ENCODE measurements at places on chromosomes 2 and 18.

- DNase-seq, result no peak
These were observed 568.5 kb upstream of the SLC8A1 start for GRCh38 chr2:41020358-41020757.

- no peak for DNase-seq
These were observed 179.5 kb downstream of the BCL2 start for GRCh38 chr18:63140038-63140450.

- no peak for DNase-seq
These were observed 117.1 kb downstream of the FSHR start for GRCh38 chr2:49037197-49037596.

- DNase-seq, result peak; percentile 54
These were observed 39.2 kb downstream of the ABCG8 start for GRCh38 chr2:43877782-43878464.

DNA sequence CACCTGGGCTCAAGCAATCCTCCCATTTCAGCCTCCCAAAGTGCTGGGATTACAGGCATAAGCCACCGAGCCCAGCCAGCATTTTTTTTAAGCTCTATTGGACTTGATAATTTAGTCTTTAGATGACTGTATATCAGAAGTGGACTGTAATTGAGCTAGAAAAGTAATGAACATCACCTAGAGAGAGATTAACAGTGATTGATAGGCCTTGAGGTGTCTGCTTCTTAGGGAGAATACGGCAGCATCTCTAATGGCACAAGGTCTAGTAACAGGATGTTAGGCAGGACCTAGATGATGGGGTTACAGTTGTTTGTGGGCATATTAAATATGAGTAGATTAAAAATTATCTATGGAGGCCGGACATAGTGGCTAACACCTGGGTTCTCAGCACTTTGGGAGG lies 17.7 kb upstream of the UGGT1 start:
- DNase-seq, result no peak

GRCh38 chr2:108835040-108835439 lies 48.5 kb downstream of the CCDC138 start:
- no peak for DNase-seq

DNA sequence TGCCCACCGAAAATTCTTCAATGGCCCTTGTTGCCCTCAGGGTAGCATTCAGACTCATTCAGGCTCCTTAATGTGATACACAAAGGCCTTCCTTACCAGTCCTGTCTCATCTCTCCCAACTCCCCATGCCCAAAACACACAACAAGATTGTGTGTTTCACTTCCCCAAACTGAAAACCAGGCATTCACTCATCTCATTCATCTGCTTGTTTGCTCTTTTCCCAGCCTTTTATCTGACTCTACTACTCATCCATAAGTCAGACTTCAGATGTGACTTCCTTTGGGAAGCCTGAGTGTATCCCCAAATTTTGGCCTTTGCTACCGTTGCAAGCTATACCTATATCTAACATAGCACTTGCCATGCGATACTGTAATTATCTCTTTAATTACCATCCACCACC lies 9.7 kb upstream of the SLC39A10 start:
- no peak for DNase-seq

DNA sequence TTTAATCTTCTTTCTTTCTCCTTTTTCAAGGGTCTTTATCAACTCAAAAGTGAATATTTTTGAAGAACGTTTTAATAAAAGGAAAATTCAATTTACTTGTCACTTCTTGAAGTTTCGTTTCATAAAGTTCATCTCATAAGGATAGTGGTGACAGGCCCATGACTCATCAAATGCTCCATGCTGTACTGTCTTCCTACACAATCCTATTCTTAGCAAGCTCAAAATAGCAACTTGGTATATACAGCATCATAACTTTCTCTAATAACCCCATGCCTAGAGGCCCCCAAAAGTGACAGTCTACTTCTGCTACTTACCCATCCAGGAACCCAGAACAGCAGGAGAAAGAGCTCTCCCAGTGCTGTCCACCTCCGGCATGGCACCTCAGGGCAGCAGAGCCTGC lies 7.7 kb downstream of the FBXO15 start:
- DNase-seq, result no peak

DNA sequence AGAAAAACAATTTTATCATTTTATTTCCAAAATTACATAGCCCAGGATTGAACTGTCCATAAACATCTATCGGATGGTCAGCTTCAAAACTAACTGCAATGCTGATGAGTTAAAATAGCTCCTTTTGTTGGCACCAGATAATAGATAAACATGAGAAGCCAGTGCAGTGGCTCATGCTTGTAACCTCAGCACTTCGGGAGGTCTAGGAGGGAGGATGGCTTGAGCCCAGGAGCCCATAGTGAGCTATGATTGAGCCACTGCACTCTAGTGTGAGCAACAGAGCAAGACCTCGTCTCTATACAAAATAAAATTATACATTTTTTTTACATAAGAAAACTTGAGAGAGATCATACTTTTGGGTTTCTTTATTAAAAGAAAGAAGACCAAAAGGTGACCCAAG lies 34.6 kb upstream of the IMPA2 start:
- peak; percentile 52 for DNase-seq

DNA sequence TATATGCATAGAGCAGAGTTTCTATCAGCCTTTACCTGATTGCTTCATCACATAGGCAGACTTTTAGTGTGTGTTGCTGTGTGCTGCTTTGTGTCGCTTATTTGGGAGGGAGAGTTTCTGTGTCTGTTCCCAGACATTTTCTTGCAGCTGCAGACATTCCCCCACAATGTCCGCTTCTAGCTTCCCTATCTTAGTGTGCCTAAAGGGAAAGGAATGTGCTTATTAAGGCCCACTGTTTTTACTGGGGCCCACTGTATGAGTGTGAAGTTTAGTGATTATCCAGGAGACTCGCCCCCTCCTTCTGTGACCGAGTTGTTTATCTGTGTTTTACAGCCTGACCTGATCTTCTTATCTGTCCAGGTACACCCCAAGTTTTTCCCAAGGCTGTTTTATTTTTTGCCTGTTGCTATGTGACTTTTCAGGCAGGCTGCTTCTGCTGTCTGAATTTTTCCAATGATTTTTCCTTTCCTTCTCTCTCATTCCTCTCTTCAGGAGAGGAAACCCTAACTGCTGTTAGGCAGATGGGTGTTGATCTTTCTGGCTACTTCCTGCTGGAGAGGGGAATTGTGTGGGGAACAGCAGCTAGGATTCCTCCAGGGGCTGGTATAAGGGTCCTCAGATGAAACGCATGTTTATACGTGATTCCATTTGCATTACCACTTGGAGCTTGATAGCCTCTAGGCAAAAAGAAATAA lies 47.6 kb downstream of the STK17B start:
- DNase-seq, result no peak

DNA sequence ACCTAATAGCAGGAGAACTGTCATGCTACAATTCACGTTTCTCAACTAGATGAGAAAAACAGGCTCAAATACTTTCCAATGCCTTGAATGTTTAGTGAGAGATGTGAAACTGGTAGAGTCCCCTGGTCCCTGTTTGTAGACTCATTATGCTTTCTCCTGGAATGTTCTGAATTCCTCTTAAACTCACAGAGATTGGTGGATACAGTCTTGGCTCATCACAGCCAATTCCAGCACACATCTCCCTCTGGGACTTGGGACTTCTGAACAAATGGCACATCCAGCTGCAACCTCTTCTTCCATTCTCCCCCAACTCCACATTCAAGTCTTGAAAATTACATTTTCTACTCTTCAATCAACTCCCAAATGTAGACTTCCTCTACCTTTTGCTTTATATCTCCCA lies 58.4 kb upstream of the NT5C1B start:
- no peak for DNase-seq

DNA sequence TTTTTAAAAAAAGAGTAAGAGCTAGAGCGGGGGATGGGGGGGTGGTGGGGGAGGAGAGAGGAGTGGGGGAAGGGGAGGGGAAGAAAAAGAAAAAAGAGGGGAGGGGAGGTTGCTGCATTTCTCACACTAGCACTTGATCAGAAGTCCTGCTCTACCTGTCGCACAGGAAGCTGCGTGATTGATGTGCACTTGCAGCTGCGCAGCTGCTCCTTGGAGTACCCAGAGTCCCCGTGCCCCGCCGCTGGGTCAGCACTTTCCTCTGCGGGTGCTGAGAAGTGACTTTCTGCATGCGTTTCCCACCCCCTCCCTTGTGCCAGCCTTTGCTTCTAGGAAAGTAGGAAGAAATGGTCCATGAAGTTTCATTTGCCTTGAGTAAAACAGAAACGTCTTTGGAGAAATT lies 297.3 kb downstream of the ETAA1 start:
- no peak for DNase-seq

DNA sequence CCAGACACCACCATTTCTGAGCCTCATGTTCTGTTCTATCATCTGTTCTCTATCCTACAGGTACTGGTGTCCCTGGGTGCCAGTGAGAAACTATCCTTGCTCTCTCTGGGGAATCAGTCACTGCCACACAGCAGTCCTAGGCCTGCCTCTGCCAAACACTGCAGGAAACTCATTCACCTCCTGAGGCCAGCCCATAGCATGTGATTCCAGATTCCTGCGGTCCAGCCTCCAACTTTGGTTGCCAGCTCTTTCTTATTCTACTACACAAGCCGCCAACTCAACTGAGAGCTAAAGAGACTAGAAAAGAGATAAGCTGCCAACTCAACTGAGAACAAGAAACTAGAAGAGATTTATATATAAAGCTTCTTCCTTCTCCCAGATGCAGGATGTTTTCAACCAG lies 8.8 kb upstream of the TTLL4 start:
- no peak for DNase-seq

DNA sequence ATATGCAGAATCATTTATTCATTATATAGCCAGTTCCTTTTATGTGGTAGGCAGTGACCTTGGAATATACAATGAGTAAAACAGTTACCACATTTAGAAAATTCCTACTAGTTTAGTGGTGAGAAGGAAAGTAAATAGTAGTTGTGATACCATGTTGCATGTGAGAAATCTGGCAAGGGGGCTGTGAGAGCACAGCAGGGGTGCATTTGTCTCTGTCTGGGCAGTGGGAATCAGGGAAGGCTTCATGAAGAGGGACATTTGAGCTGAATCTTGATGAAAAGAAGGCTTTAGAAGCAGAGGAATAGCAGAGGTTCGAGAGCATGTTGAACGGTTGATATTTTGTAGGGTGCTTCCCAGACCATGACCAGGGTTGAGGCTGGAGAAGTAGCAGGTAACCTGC lies 78.7 kb downstream of the RAB3GAP1 start:
- DNase-seq, result no peak

- no peak for DNase-seq
These were observed 111.3 kb downstream of the HDAC4 start for GRCh38 chr2:239289545-239289944.

DNA sequence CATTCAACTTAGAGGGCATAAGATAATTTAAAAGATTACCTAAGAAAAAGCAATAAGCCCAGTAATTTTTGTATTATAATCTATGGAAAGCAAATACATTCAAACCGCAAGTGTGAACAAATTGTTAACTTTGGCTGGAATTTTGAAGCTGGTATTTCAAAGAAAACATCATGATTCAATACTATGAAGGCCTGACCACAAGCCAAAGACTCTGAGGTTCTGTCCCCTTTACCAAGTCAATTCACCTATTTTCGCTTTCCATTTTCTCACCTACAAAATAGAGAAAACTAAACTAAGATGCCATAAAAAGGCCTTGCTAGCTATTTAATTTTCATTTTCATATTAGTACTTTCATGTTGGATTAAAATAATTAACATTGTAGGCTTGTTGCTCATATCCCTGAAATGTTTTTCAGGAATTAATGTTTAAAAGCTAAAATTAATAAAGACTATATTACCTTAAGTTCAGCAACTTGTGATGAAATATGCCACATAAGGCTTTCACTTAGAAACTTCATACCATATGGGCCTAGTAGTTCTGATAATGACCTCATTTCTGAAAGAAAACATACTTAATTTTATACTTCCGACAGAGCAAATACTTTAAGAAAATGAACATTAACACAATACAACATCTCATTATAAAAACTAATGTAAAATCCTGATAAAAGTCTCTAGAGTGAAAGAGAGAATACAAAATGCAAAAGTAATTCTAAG lies 85.7 kb upstream of the FRZB start:
- peak; percentile 6 for DNase-seq

DNA sequence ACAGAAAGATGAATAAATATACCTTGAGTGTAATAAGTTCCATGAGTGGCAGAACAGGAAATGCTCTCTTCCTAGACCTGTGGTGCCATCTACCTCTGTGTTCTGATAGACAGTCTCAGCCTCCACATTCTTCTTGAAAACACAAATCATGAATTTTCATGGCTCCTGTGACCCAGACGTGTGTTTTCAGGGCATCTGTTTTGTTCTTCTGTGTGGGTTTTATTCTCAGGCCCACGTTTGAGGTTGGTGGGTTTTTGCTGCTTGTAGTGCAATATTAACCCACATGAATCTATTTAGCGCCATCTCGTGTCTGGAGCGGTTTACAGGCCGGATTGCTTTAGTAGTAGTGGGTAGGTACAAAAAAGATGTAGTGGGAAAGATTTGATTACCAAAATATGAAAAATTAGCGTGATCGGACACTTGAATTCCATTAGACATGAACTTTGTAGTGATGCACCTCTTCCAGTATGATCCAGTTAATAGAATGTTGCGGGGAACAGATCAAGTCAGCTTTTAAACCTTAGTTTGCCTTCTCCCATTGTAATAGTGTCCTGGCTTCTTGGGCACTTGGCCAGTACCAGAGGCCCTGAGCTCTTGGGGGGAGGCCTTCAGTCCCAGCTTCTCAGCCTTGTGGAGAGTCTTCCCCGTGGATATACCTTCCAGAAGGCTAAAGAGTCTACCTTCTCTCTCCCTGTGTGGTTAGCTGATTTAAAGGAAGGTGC lies 256.5 kb downstream of the TPGS2 start:
- peak; percentile 36 for DNase-seq

DNA sequence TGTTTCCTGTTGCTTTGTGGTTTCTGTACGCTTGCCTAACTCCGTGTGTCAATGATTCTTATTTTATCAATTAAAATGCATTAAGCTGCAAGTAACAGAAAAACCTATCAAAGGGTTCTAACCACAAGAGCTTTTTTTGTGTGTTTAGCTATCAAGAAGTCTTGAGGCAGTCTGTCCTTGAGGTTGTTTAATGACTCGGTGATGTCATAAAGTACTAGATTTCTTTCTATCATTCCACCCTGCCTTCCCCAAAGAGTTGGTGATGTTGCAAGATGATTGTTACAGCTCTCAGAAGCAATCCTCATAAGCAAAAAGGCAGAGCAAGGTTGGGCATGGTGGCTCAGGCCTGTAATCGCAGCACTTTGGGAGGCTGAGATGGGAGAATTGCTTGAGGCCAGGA lies 51.9 kb upstream of the SPTBN1 start:
- peak; percentile 34 for DNase-seq

DNA sequence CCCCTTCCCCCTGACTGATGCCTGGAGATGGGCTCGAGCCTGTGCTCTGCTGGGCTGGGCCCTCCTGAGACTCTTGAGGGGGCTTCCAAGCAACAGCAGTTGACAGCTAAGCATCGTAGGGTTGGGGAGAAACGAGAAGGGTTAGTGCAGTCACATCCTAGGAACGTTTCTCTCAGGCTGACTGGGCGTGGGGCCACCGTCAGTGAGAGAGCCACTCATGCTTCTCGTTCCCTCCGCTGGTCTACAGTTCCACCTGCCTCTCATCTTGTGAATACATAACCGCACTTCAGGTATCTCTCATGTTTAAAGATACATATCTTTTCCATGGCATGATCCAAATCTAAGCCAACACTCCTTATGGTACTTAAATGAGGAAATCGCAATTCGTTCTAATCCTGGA lies 66.4 kb downstream of the TRAPPC12 start:
- DNase-seq, result no peak

GRCh38 chr2:174623690-174624089 lies 26.1 kb upstream of the WIPF1 start:
- no peak for DNase-seq

GRCh38 chr2:25831746-25832449 lies 46.4 kb downstream of the ASXL2 start:
- DNase-seq, result no peak

Data from H4 (cell line).